ENCODE measurements at places on chromosomes 7 and 10.

GRCh38 chr10:122845783-122846332, at the start of gene CUZD1:
TSS of gene CUZD1 (minus strand) at chr10:122845857. CDS start at chr10:122845843, 14 bp downstream.
- DNase-seq, result no peak

- DNase-seq, result no peak
These were observed 89.8 kb downstream of the UNCX start for GRCh38 chr7:1322240-1323110.

GRCh38 chr10:14162629-14163344, 167.9 kb downstream of the FRMD4A start:
- no peak for DNase-seq

GRCh38 chr7:128020159-128020558, 11.1 kb downstream of the LRRC4 start:
- DNase-seq, result peak; percentile 37

- DNase-seq, result no peak
These were observed 2.4 kb downstream of the CCT6A start for GRCh38 chr7:56053993-56054392.

GRCh38 chr7:27053153-27053552, 42.6 kb downstream of the HOXA1 start:
- DNase-seq, result no peak

DNA sequence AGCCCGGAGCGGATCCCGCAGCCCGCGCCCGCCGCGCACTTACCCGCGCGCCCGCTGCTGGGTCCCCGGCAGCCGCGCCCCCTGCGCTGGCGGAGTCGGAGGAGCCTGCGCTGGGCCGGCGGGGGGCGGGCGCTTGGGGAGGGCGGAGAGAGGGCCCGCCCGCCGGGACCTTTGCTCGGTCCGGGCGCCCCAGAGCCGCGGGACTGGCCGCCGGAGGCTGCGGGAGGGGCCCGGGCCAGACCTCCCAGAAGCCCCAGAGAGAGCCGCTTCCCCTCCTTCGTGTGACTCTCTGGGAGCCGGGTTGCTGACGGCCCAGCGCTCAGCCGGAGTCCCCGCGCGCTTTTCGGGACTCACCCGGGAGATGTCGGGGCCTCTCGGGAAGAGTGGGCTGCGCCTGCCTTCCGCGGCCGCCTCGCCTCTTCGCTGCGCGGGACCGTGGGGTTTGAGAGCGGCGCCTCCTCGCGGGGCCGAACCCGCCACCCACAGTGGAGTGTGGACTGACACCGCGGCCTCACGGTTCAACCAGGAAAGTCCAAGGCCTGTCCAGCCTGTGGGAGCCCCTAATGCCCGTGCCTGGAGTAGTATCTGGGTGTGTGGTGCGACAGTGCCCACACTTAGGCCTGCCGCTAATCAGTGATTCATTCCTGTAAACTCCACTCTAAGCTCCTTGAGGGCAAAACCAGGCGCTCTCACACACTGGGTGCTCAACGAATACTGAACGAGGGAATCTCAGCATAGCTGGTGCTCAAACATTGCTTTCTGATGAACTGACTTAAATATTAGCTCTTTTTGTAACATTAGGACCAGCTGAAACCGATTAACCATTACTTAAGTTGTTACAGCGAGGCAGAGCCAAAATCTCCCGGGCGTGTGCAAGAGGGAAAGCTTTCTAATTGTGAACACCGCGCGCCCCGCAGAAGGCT, at the start of gene GSDME:
TSS of gene GSDME (minus strand) at position 112 of the 923 bp plus-strand sequence. CDS start 7,690 bp downstream, outside the sequence.
- no peak for DNase-seq

DNA sequence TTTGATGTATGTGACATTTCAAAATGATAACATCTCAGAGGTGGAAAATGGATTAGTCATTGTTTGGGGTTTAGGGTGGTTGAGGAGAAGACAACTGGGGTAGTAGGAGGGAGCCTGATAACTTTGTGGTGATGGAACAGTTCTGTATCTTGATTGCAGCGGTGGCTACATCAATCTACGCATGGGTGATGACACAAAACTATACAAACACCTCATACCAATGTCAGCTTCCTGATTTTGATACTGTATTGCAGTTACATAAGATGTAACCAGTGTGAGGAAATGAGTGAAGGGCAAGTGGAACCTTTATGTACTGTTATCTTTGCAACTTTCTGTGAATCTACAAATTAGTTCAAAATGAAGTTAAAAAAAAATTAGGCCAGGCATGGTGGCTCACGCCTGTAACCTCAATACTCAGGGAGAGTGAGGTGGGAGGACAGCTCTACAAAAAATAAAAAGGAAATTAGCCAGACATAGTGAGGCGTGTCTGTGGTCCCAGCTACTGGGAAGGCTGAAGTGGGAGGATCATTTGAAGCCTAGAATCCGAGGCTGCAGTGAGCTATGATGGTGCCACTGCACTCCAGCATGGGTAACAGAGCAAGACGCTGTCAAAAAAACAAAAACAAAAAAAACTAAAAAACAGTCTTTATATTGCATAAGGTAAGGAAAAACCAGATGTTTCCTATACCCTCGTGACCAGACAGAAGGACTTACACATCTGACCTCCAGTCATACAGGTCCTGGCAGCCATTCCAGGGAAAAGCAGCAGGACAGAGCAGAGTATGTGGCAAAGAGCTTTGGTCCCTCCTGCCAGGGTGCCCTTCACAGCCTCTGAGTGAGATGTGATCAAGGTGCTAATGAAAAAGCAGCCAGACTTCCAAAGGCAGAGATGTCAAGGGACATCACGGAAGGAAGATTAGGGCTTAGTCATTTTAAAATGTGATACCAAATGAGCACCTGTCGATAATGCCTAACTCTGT, 50.8 kb downstream of the CYTH3 start:
- DNase-seq, result no peak

- DNase-seq, result peak; percentile 42
These were observed 2.8 kb downstream of the CALHM3 start for GRCh38 chr10:103476046-103476768.

DNA sequence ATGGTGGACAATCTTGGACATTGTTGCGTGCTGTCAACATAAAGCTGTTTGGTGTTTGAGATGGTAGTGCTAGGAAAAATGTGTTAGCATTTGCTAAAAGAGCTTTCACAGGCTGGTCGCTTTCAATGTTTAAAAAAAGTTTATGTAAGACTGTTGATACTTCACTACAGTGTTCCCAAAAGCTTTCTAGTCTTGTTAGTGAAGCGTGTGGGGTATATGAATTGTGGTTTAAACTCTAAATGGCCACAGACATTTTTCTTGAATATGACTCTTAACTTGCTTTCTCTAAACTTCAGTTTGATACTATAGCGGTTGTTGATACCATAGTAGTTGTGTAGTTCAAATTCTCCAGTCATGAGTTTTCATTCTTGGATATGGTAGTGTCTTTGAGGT, 44.9 kb downstream of the MCU start:
- no peak for DNase-seq

DNA sequence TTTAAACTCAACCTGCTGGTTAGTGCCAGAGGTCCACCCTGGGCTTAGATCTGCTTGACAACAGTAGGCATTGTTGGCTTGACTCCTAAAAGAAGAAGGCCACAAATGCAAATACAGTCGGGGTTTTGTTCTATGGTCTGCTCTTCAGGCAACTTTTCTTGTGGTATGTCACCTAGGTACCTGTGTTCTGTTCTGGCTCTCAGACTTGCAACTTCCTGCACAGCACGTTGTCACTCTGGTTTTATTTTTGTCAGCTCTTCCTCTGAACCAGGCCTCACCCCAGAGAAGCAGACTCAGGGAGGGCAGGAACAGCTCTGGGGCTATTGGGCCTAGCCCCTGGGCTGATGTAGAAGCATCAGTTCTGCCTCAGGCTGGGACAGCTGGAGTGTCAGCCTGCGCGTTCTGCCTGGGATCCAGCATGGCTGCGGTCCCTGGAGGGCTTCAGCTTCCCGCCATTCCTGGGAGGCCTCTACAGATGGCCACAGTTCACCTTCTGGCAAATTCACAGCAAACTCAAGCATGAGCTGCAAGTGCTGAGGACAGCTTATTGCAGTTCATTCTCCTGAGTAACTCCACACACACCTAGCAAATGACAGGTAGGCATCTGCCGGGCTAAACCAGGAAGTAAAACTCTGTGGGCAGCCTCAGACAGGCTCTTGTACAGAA, 11.0 kb upstream of the PDCD4 start:
- peak; percentile 71 for DNase-seq

DNA sequence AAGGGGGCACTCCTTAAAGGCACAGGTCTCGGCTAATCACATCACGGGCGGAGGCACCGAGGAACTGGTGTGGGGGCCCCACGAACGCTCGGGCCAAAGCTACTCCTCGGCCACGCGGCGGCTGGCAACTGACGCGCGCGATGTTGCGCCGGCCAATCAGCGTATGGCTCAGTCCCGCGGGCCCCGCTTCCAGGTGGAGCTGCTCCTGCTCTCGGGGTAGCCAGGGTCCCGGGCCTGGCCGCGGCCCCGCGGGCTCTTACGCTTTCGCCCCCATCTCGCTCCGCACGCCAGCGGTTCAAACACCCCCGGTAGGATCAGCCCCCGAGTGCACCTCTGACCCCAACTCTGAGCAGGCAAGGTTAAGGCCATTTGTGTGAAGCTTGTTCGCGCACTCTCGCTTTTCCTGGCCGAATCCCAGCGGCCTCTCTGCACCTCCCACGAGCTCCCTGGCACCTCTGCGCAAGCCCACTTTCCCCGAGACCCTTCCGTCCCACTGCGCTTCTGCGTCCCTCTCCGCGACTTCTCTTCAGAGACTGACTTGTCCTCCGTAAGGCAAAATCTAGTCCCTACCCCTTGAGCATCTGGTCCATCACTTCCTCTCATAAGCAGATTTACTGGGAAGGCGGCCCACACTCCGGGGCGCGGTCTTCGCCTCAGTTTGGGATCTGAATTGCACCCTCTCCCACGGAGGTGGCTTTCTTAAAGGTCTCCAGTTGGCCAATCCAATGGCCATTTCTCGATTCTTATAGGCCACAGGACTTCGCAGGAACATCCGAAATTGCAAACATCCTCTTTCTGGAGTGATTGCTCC, 200.9 kb upstream of the TBX20 start:
- no peak for DNase-seq

- no peak for DNase-seq
These were observed 92.1 kb downstream of the HIP1 start for GRCh38 chr7:75646571-75647102.

- no peak for DNase-seq
These were observed 79.3 kb downstream of the ITGB8 start for GRCh38 chr7:20409961-20410360.

GRCh38 chr7:22762866-22763265, 35.9 kb downstream of the IL6 start:
- DNase-seq, result no peak

- no peak for DNase-seq
These were observed 46.4 kb upstream of the ATRNL1 start for GRCh38 chr10:115046686-115047236.

DNA sequence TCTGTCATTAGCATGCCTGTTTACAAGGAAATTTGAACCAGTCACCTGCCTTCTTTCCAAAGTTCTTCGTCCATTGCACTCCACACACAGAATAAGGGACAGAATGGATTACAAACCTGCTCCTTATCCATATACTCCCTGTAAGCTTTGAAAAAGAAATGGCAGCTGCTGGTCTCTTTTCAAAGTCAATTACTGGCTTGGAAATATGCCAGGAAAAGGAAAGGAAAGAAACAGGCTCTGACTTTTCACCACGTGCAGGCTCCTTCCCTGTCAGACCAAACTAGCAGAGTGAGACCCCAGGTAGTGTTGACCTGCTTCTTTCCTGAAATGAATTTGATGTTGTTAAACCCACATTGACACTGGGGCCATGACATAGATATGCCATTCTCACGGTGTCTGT, 84.5 kb downstream of the LHFPL3 start:
- no peak for DNase-seq

- no peak for DNase-seq
These were observed 189.6 kb downstream of the TMEM178B start for GRCh38 chr7:141263508-141263907.

- no peak for DNase-seq
These were observed 103.0 kb downstream of the OAT start for GRCh38 chr10:124315591-124316270.

DNA sequence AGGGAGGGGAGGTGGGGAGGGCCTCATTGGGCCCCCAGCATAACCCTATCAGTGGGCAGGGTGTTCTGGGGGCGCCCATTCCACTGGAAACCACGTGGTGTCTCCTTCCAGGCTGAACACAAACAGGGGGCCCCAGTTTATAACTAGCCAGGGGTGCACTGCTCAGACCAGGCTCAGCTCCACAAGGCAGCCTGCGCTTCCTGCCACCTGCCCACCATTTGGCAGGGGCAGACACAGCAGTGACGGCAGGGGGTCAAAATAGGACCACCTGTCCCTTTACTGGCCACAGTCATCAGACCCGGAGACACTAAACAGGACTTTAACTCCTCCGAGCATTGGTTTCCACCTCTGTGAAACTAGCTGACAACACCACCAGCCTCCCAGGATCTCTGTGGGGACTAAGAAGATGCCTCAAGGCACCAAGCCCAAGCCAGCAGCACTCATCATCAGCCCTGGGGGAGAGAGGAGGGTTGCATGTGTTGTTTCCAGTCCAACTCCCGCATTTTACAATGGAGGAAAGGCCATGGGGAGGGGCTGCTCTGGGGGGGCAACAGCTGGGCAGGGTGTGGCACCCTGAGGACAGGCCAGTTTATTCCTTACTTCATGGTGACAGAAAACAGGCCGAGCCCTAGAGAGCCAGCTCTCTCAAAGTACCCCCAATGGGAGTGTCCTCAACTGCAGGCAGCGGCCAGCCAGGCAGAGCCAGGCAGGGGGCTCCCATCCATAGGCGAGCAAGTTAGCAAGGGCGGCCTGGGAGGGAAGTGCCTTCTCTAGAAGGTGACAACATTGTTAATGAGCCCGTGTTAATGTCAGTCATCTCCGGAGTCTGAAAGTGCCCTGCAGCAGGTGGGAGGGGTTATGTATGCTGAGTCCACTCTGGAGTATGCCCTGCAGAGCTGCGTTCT, 127.6 kb downstream of the TNS3 start:
- DNase-seq, result no peak

DNA sequence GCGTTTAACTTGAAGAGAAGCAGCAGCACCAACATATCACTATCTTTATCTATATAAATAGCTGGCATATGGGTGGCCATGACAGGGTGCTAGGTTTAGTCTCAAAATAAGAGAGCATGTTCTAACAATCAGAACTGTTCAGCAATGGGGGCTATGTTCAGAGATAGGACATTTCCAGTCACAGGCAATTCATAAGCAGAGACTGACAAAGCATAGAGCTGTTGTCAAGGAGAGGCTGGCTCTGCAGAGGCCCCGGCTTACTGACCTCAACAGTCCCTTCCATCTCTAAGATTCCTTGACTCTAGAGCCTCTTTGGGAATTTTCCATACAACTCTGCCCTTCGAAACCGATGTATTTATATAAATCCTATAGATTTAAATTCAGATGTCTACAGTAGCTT, 17.2 kb downstream of the ANK3 start:
- DNase-seq, result no peak

GRCh38 chr7:105776068-105776790, 100.2 kb downstream of the ATXN7L1 start:
- DNase-seq, result no peak

DNA sequence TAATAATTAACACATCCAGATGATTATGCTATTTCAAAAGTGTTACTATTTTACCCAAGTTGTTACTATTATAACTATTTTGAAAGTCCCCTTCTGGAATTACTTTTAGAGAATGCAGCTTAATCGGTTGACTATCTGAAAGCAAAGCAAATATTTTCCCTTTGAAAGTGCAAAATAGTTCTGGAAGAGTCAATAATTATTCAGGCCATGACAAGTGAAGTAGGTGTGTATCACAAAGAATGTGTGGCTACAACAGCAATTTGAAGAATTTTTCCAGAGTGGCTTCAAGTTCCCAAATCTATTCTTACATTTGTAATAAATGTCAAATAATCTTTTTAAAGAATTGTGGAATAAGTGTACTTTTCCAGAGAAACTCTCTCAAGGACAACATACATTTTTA, 42.8 kb downstream of the RNLS start:
- no peak for DNase-seq

All from activated naive CD4-positive, alpha-beta T cell treated with anti-CD3 and anti-CD28 coated beads, Interleukin-2, amount 10 ng/mL, durations not matched to agents 7 days and 5 days (primary cell).